ENCODE measurements at places on chromosomes 16 and 17.

- DNase-seq, result peak; percentile 9
Observed at GRCh38 chr17:74089869-74090464, 113.5 kb upstream of the RPL38 start.

DNA sequence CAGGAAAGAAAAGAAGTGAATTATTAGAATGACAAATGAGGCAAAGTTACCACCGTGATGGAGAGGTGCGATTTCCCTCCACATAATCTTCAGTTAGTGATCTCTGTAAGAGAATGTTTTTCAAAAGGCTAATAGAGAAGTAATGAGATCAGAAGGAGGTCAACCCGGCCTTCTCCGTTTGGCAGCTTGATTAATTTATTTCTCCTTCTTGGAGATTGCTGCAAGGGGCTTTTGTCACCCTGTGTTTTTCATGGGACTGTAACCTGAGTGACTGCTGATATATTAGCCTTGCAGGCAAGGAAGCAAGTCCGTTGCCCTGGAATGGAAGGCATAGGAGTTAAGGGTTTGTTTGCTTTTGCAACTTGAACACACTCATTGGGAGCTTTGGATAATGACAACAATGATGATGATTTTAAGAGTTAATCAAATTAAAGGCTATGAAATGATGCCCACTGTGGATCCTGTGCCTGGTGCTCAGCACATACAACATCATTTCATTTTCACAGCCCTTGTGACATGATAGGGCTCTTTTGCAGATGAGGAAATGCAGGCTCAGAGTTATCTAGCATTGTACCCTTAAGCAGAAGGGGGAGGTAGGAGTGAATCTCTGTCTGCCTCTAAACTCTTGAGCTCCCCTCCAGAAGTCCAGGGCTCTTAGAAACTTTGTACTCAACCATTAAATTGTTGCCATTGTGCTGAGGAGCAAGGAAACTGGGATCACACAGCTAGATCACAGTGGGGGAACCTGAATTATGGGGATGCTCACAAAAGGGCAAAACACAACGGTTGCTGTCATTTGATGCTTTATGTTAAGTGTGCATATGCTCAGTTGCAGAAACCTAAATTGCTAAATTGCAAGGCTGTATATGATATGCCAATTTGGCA lies 226.3 kb downstream of the WWOX start:
- no peak for DNase-seq

DNA sequence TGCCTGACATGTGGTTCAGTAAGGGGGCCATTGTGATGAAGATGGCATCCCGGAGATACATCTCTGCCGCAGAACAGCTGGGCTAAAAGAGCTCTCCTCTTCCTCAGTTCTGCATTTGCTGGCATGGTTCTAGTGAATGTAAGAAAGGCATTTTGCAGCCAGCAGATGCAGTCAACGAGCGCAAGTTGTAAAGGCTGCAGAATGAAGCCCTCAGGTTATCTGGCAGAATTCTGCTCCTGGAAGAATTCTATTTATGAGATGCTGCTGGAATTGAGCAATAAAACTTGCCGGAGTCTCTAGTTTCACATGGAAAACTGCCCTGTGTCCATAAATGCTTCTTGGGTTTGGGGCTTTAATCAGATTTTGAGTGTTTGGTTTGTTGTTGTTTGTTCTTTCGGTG lies 176.8 kb upstream of the HSBP1 start:
- DNase-seq, result no peak

GRCh38 chr16:12257926-12258561 lies 281.5 kb downstream of the SNX29 start:
- no peak for DNase-seq

GRCh38 chr17:79325709-79326430 lies 251.2 kb downstream of the ENGASE start:
- DNase-seq, result no peak

- DNase-seq, result no peak
Observed at GRCh38 chr16:8548166-8548565, 42.1 kb downstream of the TMEM114 start.

- DNase-seq, result no peak
Observed at GRCh38 chr17:7932949-7933348, 943 bp downstream of the CNTROB start.

DNA sequence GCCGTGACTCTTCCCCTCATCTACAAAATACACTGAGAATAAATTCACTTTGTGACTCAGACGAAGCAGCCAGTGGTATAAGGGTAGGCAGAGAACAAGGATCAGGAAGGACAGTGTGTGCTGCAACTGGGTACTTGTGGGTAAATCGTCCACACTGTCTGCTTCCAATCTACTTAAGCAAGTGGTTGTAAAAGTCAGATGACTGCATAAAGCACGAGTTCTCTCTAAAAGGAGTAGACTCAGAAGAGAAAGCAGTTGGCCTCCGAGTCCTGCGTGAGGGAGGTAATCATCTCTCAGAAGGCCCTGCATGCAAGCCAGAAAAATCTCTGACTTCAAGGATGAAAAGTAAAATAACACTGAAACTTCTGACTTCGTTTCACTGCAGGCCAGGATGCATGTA lies 43.1 kb downstream of the ANKFY1 start:
- DNase-seq, result no peak

DNA sequence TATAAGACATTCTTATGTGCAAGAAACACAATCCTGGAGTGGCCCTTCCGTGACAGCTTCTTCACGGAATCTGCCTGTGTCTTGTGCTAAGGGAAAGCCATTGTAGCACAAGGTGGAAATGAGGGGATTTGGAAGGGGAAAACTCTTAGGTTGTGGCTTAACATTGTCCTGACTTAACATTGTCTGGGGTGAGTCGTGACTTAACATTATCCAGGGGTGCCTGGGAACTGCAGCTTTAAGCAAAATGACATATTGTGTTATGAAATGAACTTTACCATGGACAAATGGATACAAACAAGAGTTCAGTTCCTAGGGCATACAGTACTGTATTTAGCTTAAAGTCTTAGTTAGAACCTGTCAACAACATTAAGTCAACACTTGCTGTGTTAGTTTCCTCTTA lies 323.9 kb downstream of the CPPED1 start:
- DNase-seq, result no peak

DNA sequence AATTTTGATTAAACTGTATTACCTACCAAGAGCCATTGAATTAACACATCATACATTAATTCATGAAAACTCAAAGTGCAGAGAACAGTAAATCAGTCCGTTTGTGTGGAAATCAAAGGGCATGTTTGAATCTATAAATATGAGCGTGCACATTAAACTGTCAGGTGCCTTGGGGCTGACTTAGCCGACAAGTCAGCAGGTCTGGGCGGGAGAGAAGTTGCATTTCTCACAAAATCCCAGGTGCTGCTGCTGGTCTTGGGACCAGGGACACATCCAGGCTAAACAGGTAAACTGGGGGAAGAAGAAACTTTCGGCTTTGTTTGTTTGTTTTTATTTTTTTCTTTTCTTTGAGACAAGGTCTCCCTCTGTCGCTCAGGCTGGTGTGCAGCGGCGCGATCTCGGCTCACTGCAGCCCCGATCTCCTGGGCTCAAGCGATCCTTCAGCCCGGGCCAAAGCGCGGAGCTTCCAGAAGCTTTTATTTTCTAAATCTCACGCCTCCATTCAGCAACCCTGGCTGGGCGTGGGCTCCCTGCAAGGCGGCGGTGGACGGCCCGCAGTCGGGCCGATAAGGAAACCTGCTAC lies 213.9 kb downstream of the MRTFB start:
- no peak for DNase-seq

DNA sequence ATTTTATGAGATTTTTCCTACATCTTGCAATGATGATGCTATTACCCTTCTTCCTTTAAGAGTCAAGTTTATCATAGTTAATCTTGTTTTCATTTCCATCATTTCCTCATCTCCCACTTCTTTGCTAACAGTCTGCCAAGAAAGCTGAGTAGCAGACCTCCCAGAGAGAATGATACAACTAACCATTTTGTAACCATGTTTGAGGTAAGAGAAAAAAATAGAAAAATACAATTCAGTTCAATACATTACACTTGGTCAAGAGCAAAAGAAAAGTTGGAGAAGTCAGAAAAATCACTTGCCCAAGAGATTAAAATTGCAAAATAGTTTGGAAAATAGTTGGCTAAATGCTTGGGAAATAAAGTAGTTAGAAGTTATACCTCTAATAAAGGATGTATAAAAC lies 154.4 kb downstream of the ABCA8 start:
- DNase-seq, result no peak

DNA sequence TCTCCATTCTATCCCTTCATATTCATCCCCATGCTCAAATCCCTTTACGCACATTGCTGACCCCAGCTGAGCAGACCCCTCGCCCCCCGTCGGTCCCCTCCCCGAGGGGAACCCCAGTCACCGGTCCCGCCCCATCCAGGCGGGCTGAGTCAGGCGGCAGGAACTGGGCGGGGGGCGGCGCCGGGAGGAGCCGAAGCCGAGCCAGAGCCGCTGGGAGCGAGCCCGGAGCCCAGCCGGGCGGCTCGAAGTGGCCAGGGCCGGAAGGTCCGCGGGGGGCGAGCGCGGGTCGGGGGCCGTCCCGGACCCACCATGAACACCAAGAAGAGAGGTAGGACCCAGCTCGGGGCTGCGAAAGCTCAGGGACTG lies 8.6 kb downstream of the RIPOR1 start:
- DNase-seq, result no peak

DNA sequence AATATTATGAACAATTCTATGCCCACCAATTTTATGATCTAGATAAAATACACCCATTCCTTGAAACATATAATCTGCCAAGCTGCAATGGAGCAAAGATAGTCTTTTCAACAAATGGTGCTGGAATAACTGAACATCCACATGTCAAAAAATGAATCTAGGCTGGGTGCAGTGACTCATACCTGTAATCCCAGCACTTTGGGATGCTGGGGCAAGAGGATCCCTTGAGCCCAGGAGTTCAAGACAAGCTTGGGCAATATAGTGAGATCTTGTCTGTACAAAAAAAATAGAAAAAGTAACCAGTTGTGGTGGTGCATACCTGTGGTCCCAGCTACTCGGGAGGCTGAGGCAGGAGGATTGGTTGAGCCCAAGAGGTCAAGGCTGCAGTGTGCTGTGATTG lies 92.5 kb downstream of the N4BP1 start:
- no peak for DNase-seq

DNA sequence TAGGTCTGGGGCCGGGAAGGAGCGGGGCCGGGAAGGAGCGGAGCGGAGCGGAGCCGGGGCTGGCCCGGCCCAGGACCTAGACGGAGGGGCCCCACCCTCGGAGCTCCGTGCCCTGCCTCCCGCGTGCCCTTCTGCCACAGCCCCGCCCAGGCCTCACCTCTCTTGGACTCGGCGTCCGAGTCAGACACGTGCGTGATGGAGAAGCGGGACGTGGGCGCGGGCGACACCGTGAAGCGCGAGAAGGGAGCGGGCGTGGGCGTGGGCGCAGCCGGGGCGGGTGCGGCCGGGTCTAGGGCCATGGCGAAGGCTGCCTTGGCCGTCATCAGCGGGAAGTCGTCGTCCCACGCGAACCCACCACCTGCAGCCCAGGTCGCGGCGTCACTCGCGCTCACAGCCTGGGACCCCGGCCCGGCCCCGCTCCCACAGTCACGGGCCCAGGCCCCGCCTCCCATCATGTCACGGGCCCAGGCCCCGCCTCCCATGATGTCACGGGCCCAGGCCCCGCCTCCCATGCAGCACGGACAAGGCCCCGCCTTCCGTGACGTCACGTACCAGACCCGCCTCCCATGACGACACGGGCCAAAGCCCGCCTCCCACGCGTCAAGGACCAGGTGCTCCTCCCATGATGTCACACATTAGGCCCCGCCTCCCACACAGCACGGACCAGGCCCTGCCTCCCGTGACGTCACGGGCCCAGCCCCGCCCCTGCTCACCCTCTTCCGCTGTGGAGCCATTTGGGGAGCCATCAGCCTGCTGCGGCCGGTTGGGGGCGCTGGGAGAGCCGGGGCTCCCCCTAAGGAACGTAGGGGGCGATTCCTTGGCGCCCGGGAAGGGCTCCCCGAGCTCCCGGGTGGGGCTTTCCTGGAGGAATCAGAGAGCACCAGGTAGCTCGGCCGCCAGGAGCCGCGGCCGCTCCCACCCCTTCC lies 45.8 kb upstream of the PVALEF start:
- DNase-seq, result peak; percentile 94

DNA sequence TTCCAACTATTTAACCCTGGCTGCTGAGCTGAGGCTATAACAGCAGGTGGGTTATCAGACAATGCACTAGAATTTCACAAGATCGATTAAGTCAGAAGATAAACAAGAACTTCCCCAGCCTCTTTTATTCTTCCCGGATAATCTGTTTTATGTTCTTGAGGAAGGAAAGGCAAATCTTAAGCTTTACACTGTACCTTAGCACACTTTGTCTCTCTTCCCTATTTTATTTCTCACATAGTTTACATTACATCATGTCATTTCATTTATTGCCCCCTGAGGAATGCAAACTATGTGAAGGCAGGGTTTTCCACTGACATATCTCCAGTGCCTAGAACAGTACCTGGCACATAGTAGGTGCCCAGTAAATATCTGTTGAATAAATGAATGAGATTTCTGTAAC lies 139.6 kb downstream of the SKAP1 start:
- DNase-seq, result no peak

- no peak for DNase-seq
Observed at GRCh38 chr16:75287708-75288107, 36.3 kb upstream of the BCAR1 start.

- no peak for DNase-seq
Observed at GRCh38 chr16:47640661-47641060, 179.5 kb downstream of the PHKB start.

- no peak for DNase-seq
Observed at GRCh38 chr17:77865112-77865611, 93.3 kb upstream of the TNRC6C start.

- DNase-seq, result no peak
Observed at GRCh38 chr17:40279402-40279801, 8.3 kb upstream of the CDC6 start.

GRCh38 chr16:64882078-64882784 lies 239.6 kb downstream of the CDH11 start:
- no peak for DNase-seq

GRCh38 chr16:782766-783403 lies 5.3 kb downstream of the RPUSD1 start:
- no peak for DNase-seq

DNA sequence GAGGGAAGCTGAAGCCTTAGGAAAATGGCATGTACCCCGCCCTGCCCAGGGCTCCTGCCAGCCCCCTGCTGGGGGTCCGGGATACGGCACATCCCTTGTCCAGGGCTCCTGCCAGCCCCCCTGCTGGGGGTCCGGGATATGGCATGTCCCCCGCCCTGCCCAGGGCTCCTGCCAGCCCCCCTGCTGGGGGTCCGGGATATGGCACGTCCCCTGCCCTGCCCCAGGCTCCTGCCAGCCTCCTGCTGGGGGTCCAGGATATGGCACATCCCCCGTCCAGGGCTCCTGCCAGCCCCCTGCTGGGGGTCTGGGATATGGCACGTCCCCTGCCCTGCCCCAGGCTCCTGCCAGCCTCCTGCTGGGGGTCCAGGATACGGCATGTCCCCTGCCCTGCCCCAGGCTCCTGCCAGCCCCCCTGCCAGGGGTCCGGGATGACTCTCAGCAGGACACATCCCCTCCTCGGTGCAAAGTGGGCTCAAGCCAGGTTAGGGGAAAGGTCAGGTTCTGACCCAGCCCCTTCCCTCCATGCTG lies 43.2 kb downstream of the RPH3AL start:
- no peak for DNase-seq

GRCh38 chr16:70756071-70756470 lies 44.9 kb downstream of the VAC14 start:
- DNase-seq, result no peak
